ENCODE measurements at places on chromosomes 2 and 18.

- DNase-seq = no peak
Measured at GRCh38 chr2:12424809-12425208, 291.9 kb upstream of the TRIB2 start.

- peak; percentile 26 for DNase-seq
Measured at GRCh38 chr2:48600204-48600813, 17.3 kb upstream of the GTF2A1L start.

- DNase-seq = no peak
Measured at GRCh38 chr2:180158961-180159360, 151.9 kb upstream of the CWC22 start.

DNA sequence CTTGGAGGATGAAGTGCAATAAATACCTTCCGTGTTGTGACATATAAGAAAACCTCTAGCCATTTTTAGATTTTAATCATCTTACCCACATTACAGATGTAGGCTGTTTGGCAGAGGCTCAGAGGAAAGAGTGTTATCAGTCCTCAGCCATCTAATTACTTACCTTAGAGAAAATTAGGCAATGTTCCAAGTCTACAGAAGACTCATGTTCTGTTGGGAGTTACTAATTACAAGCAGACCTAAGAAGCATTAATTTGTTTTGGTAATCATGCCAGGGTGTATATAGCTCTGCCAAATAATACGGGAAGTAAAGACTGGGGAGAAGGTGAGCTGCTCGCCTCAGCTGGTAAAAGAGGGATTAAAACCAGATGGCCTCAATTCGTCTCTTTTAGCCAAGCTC, 125.8 kb upstream of the PGAP1 start:
- DNase-seq = peak; percentile 34

DNA sequence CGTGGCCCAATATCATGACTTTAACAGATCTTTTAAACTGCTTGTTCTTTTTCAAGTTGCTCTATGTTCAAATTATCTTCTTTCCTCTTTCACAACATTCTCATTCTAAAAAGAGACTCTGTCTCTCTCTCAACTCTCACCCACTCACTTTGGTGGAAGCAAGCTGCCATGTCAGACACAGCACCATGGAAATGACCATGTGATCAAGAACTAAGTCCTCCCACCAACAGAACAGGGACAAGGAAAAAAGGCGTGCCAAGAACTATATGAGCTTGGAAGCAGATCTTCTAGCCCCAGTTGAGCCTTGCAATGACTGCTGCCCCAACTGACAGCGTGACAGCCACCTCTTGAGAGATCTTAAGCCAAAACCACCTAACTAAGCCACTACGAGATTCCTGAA, 23.9 kb downstream of the BAZ2B start:
- no peak for DNase-seq

DNA sequence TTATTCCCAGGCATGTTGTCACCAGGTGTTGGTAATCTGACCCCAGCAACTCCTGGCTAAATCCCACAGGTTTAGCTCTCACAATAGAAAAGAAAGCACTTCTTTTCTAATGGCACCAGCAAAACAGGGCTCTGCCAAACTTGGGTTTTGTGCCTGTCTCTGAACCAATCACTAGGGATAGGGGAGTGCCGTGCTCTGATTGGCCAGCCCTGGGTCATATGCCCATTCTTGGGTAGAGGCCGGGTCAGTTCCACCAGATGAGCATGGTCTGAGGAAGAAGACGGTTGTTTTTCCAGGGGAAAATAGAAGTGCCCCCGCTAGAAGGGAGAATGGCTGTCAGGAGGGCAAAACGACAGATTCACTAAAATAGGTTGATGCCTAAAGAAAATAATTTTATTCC, 14.7 kb downstream of the CDK15 start:
- no peak for DNase-seq

DNA sequence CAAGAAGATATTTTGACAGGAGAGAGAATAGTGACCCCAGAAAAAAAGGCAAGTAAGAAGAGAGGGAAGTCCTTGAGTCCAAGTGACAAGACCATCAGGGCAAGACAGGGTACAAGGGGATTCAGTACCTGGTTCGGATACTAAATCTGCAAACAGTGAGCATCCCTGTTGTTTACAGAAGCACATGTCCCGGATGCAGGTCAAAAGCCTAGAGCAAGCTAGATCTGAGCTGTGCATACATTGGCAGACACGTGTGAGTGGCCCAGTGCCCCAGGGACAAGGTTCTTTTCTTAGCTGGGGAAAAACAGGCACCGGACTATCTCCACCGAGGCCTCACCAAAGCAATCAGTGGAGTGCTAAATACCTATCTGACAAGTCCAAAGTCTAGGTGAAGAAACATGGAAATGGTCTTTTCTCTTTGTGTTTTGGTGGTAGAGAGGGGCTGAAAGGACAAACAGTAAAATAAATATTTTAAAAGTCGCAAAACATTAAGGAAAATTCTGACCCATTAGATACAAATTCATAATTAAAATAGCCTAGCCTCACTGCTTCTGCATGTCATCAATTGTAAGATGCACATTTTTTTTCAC, 165.2 kb downstream of the SUCLG1 start:
- DNase-seq = no peak

GRCh38 chr2:226130192-226130591, 669.4 kb downstream of the IRS1 start:
- no peak for DNase-seq

DNA sequence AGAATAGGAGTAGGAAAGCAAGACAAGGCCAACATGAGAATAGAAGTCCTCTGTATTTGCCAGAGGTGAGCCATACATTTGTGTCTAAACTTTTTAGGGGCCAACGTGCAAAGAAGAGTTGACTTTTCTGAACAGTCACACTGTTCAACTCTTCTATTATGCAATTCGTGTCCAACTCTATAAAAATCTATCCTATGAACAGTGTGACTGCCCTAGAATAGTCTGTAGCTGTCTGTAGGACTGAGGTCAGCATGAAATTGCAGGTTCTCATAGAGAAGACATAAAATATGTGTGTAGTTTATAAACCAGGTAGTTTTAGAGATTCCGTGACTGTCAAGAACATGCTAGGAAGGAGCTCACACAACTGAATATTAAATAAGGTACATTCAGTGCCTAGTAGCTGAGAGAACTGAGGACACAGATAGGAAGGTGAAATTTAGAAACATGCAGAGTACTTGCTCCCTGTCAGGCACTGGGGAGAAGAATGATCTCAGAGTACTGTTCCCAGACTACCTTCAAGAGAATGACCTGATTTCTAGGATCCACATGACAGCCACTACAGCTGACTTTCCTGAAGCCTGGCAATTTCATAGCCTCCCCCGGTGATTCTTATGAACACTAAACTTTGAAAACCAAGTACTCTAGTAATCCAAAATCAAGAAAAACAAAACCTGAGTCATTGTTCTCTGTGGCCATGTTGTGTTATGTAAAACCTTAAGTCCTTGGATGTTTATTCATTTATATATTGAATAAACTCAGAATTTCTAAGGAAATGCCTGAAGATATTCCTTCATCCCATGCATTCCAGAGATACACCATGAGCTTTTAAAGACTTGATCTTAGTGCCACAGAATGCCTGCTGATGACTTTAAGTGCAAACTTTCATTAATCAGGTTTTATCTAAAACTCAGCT, 201.5 kb upstream of the BOD1L2 start:
- no peak for DNase-seq

DNA sequence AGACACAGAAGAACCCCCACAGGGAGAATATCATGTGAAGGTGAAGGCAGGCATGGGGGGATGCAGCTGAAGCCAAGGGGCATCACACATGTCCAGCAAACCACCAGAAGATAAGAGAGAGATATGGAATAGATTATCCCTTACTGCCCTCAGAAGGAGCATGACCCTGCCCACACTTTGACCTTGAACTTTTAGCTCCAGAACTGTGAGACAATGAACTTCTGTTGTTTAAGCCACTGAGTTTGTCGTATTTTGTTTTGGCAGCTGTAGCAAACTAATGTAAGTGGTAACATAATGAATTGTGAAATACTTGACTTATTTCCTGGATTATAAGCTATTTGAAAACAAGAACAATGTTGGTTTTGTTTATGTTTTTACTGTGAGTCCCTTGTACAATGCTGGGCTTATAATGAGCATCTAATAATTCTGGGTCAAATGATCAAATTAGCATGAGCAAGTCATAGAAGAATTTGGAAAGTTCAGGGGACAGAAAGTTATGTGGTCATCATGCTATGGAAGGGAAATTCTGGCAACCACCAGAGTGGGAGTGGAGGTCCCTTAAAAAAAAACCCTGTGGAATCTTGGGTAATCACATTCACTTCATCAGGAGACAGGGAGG, 541.0 kb upstream of the KLHL29 start:
- DNase-seq = no peak

Data from CD4-positive, alpha-beta T cell treated with Interleukin-17A for 1 hour (primary cell).